ENCODE measurements at places on chromosomes 7 and 10.
A peak's percentile ranks its signal among the peaks of the same experiment; 100 is the strongest.

GRCh38 chr7:115789901-115790300 is 240.7 kb downstream of the TFEC start:
- no peak for DNase-seq

DNA sequence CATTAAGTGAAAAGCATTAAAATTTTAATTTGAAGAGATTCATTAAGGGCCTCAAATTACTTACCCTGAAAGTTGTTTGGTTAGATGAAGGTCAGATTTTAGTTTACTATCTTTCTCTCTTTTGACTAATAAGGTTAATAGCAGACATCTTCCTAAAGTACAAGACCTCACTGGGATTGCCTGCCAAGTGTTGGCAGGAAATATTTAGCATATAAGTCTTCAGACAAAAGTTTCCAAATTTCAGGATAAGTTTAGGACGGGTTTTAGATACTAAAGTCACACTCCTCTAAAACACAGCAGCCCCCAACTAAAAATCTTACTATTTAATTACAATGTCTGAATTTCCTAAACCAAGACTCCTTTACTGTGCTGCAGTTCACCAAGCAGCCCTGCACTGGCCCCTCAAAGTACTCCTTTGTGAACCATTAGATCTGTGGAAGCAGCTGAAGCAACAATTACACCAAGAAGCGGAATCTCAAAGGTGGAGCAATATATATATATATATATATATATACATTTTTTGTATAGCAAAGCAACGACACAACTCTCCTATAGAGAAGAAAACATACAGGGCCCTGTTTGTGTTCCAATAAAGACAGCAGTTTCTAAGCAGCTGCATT is 91.2 kb upstream of the KCNIP2 start:
- DNase-seq = no peak

- no peak for DNase-seq
These were observed 16.5 kb downstream of the CD36 start for GRCh38 chr7:80654887-80655340.

DNA sequence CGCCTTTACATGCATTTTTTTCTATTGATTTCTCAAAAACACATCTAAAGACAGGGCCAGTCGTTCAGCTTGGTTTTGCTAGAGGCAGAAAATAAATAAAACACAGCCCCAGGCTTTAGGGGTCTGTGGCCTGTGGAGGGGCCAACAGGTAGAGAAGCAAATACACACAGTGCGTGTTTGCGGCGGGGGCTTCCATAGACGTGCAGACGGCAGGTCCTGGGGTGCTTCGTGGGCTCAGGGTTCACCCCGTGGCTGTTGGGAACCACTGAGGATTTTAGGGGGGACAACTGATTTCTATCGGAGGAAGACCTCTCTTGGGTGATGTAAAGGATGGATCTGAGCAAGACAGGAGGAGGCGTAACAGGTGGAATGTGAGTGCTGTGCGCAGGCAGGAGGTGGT is 445.7 kb upstream of the FOXK1 start:
- no peak for DNase-seq

DNA sequence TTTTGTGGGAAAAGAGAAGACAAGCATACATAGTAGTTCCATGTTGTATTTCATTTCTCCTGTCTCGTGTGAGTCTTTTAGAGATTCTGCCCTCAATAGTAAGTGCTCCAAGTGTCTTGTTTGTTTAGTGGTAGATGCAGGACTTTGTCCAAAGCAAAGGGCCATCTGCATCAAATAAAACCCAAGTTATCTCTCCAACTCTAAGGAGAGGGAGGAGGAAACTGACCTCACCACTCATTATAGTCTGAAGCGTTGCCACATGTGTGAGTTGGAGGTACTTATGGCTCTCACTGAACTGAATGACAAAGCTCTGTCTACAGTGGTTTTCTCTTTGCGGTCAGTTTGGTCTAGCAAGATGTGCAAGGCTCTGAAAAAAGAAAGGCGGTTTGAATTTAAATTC is 272.6 kb downstream of the DOCK4 start:
- DNase-seq = peak; percentile 82

DNA sequence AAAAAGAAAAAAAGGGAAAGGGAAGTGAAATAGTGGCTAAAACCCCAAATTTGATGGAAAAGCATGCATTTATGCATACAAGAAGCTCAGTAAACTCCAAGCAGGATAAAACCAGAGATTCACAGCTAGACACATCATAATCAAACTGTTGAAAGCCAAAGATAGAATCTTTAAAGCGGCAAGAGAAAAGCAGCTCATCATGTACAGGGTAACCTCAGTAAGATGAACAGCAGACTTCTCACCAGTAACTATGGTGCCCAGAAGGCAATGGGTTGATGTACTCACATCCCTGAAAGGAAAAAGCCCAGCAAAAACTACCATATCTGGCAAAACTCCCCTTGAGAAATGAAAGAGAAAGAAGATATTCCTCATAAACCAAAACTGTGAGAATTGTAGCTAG is 60.4 kb downstream of the TPST1 start:
- no peak for DNase-seq

DNA sequence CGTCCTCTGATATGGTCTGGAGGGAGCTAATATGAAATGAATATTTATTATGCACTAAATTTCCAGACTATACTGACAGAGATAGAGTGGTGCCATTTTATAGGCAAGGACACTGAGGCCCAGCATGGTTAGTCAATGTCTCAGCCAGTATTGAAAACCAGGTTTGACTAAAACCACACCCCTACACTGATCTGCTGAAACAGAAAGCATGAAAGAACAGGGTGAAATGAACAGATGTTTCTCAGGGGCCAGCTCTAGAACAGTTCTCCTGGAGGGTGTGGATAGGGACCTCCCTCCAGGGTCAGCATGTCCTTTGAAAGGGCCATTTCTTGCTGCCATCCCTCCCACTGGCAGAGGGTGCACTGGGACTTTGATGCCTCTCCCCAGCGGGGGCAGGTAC is 700.5 kb downstream of the GRID1 start:
- DNase-seq = no peak

DNA sequence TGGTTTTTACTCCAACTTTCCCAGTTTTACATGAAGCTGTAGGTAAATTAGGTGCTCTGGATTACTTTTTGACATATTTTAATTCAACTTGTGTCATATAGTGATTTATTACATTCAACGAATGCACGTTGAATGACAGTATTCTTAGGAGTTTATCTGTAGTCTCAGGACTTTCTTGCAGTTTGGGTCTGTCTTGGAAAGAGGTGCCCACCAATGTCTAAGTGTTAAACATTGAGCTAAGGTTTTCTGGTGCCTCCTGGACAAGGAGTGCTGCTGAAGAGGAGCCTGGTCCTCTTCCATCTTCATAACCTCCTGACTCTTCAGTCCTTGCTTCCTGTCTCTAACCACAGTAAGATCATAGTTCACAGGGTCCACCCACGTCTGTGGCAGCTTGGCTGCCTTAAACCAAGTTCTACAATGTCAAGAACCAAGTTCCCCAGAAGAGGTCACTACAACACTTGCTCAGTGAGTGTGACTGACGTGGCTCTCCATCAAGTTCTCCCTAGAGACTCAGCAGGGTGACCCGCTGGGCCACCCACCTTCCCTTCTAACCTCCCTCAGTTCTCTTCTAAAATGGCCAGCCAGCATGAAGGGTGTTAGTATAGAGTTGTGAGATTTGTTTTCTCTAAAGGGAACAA is 6.1 kb downstream of the NPY start:
- DNase-seq = peak; percentile 1

DNA sequence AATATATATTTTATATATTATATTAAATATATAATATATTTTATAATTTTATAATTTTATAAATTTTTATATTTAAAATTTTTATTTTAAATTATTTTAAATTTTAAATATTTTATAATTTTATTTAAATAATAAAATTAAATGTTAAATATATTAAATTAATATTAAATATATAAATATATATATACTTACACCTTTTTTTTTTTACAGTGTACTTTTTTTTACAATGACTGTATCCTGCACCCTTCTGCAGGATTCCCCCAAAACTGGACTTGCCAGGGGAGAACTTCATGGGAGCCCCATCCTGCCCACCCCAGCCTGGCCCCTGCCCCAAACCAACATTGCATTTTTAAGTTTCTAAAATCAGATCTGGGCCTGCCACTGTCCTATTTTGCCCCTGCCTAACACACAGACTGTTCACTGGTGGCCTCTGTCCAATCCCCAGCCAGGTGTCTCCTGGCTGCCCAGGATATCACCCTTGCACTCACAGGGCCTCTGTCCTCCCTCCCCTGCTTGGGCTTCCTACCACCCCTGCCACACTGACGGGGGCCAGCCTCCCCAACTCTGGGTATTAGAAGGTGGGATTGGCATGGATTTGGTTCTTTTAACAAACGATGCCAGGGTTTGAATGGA is 138.0 kb downstream of the ADCY1 start:
- no peak for DNase-seq

- no peak for DNase-seq
These were observed 8.5 kb downstream of the RASSF4 start for GRCh38 chr10:44968091-44968490.

DNA sequence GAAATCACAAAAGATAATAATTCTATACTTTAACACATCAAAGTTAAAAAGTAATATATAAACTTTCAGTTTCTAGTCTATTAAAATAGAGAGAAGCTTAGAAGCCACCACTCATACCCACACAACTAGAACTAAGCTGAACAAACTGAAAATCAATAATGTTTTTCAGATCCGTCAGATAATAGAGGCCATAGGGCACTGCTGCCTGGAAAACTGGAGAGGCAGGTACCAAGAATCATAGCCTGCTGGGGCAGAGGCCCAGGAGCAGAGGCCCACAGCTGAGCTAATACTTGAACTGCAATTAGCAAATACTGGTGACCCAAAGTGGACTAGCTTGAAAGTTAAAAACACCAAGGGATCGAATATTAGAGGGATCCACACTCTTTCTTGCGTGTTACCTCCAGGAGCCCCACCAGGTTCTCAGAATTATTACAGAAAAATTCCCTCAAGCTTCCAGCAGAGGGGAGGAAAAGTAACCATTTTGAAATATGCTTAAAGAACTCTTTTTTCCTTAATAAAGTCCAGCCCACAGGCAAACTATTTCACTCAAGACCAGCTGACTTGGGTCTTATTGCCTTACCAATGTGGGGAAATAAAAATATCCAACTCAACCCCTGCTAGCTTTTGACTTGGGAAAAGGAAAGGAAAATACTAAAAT is 774.1 kb upstream of the IGFBP3 start:
- no peak for DNase-seq

DNA sequence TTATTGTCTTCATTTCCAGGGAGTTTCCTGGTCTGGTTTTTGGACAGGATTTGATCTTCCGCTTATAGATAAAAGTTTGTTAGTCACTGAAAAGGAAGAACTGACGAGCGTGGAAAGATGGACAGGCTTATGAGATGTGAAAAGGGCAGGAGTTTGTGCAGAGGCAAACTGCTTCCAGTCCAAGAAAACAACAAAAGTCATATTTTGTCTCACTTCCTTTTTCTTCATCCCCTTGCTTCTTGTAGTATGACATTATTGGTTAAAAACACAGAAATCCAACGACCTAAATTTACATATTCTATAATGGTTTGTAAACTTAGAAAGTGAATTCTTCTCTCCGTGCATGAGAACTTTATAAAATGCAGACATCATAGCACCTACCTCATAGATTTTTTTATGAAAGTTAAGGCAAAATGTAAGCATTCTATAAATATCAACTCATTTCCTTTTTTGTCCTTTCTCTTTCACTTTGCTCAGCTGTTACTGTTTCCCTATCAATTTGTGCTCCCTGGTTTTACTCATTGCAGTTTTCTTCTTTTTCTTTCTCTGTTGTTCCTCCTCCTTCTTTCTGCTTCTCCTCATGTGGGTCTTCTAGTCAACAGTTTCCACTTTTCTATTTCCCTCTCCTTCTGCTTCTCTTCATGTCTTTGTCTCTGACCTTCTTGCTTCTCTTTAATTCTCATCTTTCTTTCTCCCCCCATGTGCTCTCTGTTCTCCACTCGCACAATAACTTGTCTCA is 370.2 kb downstream of the ARL4A start:
- DNase-seq = no peak

- peak; percentile 38 for DNase-seq
These were observed 194.7 kb downstream of the ARHGAP21 start for GRCh38 chr10:24528946-24529345.

DNA sequence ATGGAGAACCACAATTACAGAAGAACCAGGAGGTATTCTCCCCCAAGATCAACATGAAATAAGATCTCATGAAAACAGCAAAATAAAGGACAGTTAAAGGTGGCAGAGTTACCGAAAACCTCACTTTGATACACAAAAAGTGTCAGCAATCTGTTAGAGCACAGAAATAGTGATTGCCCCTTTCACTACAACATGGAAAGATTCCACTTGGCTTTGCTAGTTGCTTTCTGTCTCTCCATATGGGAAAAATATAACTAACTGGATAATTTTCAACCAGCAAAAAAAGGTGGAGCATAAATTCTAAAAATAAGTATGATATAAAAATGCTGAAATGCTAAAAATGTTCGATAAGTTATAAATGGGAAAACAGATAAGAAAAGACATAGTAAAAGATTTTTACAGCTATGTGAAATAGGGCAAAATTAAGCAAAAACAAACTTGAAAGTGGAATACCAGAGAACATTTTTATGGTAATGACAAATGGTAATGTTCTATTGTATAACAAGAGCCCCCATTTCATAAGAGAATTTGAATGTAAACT is 90.2 kb downstream of the GPR85 start:
- no peak for DNase-seq

GRCh38 chr10:11341283-11341960 is 270.0 kb downstream of the USP6NL start:
- no peak for DNase-seq

DNA sequence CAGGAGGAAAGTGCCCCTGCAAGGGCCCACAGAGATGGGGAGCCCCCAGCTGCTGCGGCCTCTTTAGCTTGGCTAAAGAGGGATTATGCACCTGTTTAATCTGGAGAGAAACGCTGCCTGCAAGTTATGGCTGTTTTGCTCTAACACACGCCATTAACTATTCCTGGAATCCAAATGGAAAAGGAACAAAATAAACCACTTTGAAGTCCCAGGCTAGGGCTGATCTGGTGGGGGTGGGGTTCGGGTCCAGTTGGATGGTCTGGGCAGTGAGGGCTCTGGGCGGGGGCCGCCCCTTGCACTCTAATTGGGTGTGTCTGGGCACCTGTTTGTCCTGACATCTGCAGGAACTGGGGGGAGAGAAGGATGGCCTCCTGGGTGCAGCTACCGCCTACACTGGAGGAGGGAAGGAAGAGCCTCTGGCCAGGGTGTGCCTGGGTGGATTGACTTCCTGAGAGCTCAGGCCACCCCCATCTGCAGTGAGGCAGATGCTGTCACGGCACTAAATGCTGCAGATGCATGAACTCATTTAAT is 300.6 kb downstream of the ZEB1 start:
- DNase-seq = no peak

Measured in AG09309 (cell line).